ENCODE measurements at places on chromosomes 4 and X.

- DNase-seq, result no peak
Observed at GRCh38 chr4:58138786-58139668, 1028.8 kb upstream of the IGFBP7 start.

- DNase-seq, result no peak
Observed at GRCh38 chr4:27463816-27464215, 603.2 kb downstream of the STIM2 start.

- no peak for DNase-seq
Observed at GRCh38 chr4:121582296-121582695, 114.5 kb downstream of the ANXA5 start.

- no peak for DNase-seq
Observed at GRCh38 chr4:128700659-128701350, 108.7 kb upstream of the JADE1 start.

- DNase-seq, result no peak
Observed at GRCh38 chr4:88697141-88697540, 488 bp downstream of the NAP1L5 start.

- no peak for DNase-seq
Observed at GRCh38 chr4:1245481-1246051, 3.4 kb downstream of the CTBP1 start.

GRCh38 chr4:128332081-128332480 is 44.5 kb upstream of the PGRMC2 start:
- no peak for DNase-seq

- DNase-seq, result no peak
Observed at GRCh38 chrX:152038804-152039203, 64.3 kb upstream of the GABRE start.

DNA sequence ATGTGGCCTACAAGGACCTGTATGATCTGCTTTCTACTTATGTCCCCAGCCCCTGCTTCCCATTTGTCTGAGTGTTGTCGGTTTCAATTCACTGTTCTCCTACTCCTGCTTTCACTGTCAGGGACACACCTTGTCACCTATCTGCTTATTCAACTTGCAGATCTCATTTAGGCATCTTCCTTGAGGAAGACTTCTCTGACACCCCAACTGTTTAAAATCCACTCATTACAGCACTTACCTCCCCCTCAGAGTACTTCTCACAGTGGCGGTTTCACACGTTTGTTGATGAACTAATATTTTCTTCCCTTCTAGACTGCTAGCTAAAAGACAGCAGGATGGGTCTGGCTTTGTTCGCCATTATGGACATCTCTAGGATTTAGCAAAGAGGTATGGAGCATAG is 279.9 kb upstream of the TET2 start:
- no peak for DNase-seq

- no peak for DNase-seq
Observed at GRCh38 chrX:69028761-69029120, 136.5 kb downstream of the PJA1 start.

GRCh38 chr4:94208266-94208665 is 601 bp downstream of the SMARCAD1 start:
- DNase-seq, result no peak

DNA sequence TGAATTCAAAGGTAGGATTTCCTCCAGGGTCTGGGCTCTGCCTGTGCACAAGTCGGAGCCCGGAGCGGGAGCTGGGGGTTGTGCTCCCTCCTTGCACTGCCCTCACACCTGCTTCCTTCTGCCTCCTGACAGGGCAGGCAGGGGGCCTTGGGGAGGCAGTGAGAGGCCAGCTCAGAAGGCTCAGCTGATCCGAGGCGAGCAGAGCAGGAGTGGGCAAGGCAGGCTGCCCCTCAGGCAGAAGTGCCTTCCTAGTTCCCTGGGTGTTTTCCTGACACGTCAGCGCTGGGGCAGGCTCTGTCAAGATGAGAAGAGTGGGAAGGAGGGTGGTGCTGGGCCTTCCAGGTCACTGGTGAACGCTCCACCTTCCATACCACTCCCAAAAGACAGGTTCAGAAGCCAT is 5.5 kb upstream of the IRAK1 start:
- no peak for DNase-seq

- DNase-seq, result no peak
Observed at GRCh38 chr4:185384930-185385331, 10.8 kb downstream of the LRP2BP start.

- no peak for DNase-seq
Observed at GRCh38 chrX:85544609-85545008, 165.1 kb upstream of the POF1B start.

GRCh38 chrX:20144491-20144890 is 2.9 kb upstream of the EIF1AX start:
- no peak for DNase-seq

- no peak for DNase-seq
Observed at GRCh38 chr4:81804849-81805248, 333.1 kb upstream of the RASGEF1B start.

- peak; percentile 21 for DNase-seq
Observed at GRCh38 chrX:40169193-40170101, 71.7 kb upstream of the BCOR start.

- DNase-seq, result no peak
Observed at GRCh38 chrX:150954951-150955350, 28.2 kb upstream of the HMGB3 start.

DNA sequence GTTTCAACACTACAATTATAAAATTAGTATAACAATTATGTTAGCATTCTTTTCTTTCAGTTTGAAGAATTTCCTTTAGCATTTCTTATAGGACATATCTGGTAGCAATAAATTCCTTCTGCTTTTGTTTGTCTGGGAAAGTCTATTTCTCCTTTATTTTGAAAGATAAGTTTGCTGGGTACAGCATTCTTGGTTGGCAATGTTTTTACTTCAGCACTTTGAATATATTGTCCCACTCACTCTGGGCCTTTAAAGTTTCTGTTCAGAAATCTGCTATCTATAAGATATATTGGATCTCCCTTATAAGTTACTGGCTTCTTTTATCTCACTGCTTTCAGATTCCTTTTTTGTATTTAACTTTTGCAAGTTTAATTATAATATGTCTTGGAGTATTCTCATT is 222.1 kb downstream of the PARM1 start:
- DNase-seq, result no peak

DNA sequence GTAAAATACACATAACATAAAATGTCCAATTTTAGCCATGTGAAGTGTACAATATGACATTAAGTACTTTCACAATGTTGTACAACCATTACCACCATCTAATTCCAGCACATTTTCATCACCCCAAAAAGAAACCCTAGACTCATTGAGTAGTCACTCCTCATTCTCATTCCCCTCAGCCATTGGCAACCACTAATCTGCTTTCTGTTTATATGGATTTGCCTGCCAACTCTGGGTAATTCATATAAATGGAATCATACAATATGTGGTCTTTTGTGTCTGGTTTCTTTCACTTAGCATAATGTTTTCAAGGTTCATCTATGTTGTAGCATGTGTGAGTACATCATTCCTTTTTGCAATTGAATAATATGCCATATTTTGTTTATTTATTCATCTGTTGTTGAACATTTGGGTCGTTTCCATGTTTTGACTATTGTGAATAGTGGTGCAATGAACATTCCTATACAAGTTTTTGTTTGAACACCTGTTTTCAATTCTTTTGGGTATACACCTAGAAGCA is 43.0 kb downstream of the EIF2S3 start:
- no peak for DNase-seq

- DNase-seq, result peak; percentile 8
Observed at GRCh38 chrX:18424482-18425198, 768 bp upstream of the CDKL5 start.

DNA sequence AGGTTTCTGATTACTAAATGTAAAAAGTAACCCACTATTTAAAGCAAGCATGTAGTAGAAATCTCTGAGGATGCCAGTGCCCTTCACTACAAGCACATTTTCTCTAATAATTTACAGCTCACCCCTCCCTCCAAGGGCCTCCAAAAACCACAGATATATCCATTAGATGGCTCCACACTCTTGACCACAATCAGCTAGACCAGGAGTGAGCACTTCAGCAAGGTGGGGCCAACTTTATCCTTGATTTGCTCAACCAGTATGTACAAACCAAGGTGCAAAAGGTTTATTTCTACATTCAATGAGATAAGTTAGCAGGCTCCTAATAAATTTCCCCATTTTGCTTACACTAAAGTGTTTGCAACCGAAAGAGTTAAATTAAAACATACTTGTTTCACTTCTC is 35.8 kb downstream of the RFC1 start:
- no peak for DNase-seq

DNA sequence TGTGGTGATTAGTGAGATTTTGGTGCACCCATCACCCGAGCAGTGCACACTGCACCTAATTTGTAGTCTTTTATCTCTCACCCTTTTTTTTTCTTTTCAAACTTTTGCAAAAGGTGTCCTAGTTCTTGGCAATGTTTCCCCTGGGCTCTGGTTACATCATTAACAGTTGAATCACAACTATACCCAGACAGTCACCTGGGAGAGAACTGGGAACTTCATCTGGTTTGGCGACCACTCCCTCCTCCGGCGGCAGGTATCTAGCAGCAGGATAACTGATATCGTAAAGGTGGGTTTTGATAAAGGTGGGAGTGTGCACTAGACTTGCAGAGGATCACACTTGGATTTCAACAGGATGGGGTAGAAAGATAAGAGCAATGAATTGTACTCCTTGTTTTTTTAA is 140.5 kb downstream of the CHIC2 start:
- DNase-seq, result no peak

DNA sequence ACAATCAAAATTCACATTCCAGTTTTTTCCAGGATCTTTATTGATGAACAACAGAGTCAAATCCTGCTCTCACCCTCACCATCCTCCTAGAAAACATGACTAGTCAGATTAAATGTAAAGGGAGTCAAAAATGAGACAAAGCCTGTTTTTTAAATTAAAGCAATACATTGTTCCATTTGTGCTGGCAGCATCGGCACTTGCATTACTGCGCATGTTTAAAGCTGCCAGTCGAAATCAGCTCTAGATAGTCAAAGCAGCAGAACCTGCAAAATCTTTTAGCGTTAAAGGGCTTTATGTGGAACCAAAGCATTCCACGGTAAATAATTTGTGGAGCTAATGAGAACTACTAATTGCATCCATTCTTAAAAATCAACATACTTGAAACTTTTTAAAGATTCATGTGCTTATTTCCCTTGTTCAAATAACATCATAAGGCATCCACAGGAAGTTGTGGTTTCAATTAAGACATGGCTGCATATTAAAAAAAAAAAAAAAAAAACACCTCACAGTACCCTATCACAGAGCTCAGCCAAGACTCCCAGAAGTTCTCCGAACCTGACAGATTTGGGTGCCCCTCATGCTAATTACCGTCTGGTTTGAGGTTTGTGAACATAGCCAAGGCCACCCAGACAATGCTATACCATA is 82.2 kb downstream of the SH3KBP1 start:
- no peak for DNase-seq

DNA sequence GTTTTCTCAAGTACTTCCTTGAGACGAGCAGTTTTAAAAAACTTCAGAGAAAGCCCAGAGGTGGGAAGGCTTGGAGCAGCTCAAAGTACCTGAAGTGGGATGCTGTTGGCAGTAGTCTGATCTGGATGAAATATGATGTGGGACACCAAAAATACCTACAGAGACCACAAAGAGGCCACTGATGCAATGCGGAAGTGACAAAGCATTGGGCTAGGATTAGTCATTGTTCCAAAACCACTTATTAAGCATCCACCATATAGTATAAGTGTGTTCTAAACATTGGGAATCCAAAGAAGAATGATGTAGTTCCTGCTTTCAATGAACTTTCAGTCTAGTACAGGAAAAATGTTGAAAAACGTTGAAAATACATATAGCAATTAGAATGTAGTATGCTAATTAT is 386.1 kb upstream of the CNKSR2 start:
- DNase-seq, result no peak

- no peak for DNase-seq
Observed at GRCh38 chr4:12446256-12446655, 1017.6 kb upstream of the HS3ST1 start.

DNA sequence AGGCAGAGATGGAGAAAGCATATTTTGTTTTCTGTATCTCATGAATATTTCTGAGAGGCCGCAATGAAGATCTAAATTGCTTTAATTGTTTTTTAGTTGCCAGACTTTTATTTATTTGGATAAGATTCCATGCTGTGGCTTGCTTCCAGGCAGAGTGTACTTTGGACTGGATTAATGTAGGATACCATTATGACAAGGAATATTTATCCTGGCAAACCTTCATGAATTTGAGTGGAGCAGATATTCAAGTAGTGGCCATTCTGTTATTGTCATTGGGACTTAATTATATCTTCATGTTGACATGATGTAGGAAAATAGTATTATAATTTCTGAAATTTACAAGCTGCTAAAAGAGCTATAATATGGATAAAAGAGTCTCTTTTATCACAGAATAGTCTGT is 182.9 kb downstream of the C4orf33 start:
- DNase-seq, result no peak

DNA sequence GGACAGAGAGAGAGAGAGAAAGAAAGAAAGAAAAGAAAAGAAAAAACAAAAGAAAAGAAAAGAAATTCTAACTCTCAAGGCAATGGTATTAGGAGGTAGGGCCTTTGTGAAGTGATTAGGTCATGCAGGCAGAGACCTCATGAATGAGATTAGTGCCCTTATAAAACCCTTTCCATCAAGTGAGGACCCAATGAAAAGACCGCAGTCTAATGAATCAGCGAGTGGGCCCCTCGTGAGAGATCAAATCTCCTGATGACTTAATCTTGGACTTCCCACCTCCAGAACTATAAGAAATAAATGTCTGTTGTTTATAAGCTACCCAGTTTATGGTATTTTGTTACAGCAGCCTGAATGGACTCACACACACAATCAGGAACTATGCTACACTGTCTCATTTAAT is 16.9 kb downstream of the AASDH start:
- DNase-seq, result no peak

DNA sequence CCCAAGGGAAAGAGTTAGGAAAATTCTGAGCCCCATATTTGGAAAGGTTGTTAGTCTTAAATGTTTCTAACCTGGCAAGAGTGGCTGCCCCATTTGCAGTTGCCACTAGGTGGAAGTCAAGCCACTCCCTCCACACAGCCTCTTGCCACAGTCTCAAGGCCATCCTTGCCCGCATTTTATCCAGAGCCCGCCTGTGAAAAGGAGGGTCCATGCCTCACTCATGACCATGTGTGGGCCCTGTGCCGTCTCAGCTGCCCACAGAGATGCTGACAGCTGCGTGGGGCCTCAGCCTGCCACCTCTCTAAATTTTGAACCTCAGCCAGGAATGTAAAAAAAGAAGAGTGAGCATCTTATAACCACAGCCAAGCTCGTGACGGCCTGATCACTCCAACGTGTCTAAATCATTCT is 201.5 kb upstream of the FAM241A start:
- no peak for DNase-seq

Data from NCI-H774 (cell line).